ENCODE measurements at places on chromosomes 2 and 18. TPM values are rescaled to one million over a fixed set of nuclear protein-coding genes. Genes with fewer than 3 reads are reported as not detected.

The FEV gene
- total RNA-seq, result not detected

The ARHGAP25 gene
- total RNA-seq, result 8.6 TPM

The EFR3B gene
- 10.0 TPM for total RNA-seq

The CMPK2 gene
- 8.6 TPM for total RNA-seq

The VWA3B gene
- 0.64 TPM for total RNA-seq

The SLC38A11 gene
- total RNA-seq, result 0.15 TPM

The BUB1 gene
- total RNA-seq, result 0.41 TPM

DNA sequence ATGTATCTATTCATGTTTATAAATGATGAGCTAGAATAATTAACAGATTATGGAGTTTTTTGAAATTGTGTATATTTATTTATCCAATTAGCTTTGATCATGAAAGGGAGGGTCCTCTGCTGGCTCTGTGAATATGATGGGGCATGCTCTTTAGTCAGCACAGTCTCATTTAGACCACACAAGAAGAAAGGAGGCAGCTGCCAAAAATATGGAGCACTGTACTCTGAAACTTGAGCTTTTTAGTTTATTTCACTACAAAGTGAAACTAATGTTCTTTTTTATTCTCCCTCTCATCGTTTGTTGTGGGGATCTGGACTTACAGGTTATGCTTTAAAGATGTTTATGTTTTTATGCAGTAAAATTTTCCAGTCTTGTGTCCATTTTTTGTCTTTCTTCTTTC is 266.9 kb upstream of the GULP1 start:
- no peak for DNase-seq

DNA sequence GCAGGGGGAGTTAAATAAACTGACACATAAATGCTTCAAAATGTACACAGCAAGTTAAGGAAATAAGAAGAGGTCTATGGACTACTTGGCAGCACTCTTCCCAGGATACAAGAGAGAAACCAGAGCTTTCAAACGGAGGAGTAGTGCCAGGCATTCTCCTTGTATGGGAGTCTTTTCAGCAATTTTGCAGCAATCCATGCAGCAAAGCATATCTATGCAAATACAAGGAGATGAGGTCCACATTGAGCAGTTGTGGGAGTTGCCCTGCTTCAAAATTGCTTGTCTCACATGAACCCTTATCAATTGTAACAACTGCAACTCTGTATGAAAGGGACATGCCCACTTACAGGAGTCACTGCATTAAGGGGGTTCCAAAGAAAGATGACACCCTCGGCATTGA is 37.8 kb downstream of the SCN9A start:
- no peak for DNase-seq

DNA sequence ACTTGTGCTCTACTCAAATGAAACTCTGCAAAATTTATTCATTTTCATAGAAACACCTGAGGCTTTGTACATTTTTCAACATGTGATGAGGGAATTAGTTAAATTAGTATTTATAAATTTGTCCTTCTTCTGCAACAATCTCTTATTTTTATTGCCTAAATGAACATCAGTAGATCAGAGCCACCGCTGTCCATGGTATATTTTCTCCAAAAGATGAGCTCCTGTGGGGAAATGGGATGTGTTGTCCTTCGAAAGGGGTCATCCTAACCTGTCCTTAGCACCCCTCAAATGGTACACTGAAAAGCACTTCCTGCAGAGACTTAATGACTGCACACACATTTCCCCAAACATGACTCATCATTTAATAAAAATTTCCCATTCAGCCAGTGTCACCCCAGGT is 714.6 kb downstream of the MBD2 start:
- no peak for DNase-seq

- no peak for DNase-seq
Measured at GRCh38 chr2:215654148-215654819, 218.4 kb upstream of the FN1 start.

Data from heart right ventricle (tissue), 16 donors.